ENCODE measurements at places on chromosomes 7 and 10.

- no peak for DNase-seq
Observed at GRCh38 chr10:79293841-79294581, 53.3 kb upstream of the PPIF start.

DNA sequence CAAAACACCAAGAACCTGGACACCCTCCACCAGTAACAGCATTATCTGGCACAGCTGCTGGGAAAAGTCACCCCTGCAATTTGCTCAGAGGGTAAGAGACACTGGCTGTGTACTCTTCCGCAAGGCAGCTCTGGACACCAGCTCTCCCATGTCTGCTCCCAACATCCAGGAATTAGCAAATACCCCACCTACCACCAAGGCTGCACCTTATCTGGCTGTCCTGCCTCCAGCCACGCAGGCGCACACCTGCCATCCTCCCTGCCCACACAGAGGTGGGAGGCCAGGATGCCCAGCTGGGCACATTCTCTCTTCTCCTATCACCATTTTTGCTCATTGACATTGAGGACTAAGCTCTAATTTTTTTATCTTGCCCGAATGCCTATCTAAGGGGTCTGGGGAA is 20.3 kb upstream of the BNIP3 start:
- no peak for DNase-seq

- DNase-seq, result no peak
Observed at GRCh38 chr10:103049237-103049636, 131.1 kb downstream of the CNNM2 start.

- no peak for DNase-seq
Observed at GRCh38 chr7:76233538-76234281, 32.0 kb downstream of the SRRM3 start.

DNA sequence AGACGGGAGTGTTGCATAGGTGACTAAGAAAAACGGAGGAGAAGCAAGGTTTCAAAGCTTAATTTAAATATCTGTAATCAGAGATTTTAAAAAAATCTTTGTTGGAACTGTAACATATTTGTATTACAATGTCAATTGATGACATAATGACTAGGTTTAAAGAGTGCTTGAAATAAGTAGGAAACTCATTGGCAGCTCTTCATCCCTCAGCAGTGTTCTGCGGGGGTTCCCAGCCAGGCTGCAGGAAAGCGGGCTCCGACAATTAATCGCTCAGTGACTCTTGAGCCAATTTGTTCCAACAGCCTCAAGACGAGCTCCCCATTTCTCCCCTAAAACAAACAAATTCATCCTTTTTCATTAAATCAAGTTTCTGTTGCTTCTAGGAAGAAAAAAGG is 22.6 kb downstream of the CPXM2 start:
- no peak for DNase-seq

GRCh38 chr10:95394161-95394880 is 103.5 kb upstream of the PDLIM1 start:
- DNase-seq, result no peak

DNA sequence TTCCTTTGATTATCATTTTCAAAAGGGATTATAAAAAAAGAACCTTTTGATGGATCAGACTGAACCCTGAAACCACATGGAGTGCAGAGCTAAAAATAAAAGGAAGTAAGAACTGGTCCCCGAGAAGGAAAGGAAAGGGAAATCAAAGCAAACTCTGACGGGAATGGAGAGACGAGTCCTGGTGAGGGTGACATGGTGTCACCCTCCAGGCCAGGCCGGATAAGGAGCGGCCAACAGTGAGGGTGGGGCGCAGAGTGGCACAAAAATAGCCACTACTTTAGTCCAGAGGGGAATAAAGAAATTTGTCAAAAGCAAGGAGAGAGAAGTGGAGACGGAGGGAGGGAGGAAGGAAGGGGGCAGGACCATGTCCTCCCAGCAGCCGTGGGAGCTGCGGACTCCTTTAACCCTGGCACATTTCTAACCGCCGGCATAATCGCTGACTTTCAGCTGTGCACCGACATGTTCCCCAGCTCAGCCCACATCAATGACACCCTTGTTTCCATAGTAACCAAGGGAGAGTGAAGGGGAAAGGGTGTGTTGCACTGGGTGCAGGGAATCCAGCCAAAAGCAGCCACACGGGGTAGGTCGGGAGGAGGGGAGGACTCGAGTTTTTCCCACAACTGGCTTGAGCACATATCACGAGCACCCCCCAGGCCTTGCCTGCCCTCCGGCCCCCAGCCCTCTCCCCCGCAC is 29.7 kb downstream of the TRIM8 start:
- peak; percentile 69 for DNase-seq

- no peak for DNase-seq
Observed at GRCh38 chr7:50142425-50143017, 49.5 kb upstream of the ZPBP start.

- DNase-seq, result no peak
Observed at GRCh38 chr10:102641402-102641801, 2.9 kb upstream of the TRIM8 start.

GRCh38 chr10:17548770-17549169 is 68.4 kb downstream of the HACD1 start:
- DNase-seq, result no peak

DNA sequence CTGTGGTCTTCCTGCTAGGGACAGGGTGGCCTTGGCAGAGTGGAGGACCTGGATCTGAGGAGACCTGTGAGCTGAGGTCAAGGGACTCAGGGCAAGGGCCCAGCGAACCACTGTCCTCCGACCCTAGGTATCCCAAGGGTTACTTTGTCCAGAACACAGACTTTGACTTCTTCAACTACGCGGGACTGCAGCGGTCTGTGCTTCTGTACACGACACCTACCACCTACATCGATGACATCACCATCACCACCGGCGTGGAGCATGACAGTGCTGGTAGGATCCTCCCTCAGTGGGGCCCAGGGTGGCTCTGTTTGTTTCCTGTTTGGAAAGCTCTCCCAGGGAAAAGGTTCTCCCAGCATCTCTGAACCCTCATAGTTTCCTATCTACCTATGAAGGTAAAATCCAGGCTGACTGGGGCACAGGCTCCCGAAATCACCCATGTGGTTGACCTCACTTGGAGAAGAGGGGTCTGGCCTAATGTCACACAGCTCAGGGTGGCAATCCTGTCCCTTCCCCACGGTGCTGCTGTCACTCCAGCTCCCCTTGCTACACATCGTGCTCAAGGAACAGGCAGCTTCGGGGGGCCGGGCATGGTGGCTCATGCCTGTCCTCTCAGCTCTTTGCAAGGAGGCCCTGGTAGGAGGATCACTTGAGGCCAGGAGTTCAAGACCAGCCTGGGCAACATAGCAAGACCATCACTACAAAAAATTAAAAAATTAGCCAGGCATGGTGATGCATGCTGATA is 57.6 kb downstream of the ZNF727 start:
- DNase-seq, result no peak

DNA sequence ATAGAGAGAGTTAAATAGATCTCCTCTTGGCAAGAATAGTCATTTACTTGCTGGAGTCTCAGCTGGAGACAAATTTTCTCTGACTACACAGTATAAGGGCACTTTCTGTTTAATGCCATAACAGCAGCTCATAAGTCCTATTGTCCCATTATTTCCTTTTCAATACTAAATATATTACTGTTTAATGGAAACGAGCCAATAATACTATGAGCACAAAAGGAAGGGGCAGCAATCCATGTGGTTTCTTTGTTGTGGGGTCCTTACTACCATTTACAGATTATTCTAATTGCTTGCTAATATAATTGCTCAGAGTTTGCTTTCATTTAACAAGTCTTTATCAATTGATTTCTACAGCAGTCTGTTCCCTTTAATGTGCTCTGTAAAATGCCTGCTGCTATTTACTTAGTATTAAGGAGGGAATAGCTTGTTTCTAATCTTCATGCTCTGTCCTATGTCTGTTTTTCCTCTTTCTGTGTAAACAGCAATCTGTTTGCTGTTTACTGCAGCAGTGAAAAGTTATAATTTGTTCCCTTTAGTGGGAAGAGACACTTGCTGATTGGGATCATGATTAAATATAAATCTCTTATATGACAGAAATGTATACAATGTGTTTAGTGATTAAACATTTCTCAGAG is 296.2 kb upstream of the SMIM30 start:
- no peak for DNase-seq

GRCh38 chr7:37505750-37506353 is 57.2 kb upstream of the ELMO1 start:
- no peak for DNase-seq

- DNase-seq, result no peak
Observed at GRCh38 chr7:33495207-33495606, 365.8 kb downstream of the BBS9 start.

DNA sequence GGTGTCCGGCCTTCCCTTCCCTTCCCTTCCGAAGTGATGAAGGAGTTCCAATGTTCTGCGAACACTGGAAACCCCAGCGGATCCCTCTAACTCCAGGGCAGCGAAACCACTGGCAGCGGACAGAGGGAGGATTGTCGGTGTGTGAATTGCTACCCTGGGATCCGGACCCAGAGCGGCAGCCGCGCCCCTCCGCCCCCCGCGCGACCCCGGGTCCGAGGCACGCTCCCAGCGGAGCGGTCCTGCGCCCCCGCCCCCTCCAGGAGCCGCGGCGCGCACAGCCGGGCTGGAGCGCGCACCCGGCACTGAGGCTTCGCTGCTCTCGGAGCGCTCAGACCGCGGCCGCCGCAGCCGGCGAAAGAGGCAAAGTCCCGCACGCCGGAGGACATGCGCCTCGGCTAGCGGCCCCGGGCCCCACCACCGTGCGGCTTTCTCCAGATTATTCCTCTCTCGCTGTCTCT is at the start of gene PTPRZ1:
Gene PTPRZ1, plus strand, starts transcription at position 331 of the 458 bp plus-strand sequence. CDS start 339 bp downstream, outside the sequence.
- peak; percentile 25 for DNase-seq

- no peak for DNase-seq
Observed at GRCh38 chr7:167976-168791, 24.2 kb upstream of the FAM20C start.

DNA sequence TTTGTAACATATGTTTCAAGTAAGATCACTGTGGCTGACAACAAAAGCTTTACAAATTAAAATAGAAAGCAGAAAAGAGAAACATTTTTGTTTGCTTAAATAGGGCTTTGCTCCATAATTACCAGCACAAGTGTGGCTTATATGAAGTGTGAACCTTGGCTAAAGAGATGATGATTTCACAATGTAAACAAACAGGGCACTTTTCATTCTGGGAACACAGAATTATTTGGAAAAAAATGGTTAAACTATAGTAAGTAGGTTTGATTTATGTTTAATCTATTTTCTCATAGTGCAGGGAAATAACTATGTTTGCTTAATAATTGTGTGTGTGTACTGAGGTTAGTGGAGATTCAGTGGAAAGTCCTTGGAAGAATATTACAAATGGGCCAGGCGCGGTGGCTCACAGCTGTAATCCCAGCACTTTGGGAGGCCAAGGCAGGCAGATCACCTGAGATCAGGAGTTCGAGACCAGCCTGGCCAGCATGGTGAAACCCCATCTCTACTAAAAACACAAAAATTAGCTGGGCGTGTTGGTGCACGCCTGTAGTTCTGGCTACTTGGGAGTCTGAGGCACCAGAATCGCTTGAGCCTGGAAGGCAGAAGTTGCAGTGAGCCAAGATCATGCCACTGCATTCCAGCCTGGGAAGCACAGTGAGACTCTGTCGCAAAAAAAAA is 19.1 kb upstream of the OTUD1 start:
- no peak for DNase-seq

DNA sequence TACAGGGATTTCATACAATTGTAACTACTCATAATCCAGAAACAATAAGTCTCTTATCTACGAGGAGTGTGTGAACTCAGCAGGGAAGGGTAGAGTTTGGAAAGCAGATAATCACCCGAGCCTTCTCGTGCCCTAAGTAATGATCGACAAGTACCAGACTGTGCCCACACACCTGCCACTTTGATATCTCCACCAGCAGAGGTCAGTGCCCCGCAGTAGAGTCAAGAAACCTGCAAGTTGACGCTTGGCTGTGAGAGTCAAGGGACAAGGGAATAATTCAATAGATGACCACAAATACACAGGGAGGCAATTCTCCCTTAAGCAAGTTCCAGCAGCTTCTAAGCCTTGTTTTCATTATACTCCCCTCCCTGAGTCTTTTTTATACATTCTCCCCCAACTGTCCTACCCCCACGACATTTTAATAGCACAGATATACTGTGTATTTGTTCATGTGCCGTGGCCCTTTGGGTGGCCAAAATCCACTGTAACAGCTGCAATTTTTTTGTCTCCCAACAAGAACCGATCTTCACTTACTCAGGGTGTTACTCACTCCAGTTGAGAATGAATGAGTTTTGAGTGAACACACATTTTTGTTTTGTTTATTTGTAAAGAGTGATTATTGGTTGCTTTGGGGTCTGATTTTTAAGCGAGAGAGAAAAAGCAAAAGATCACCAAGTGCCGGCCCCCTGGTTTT is 106.9 kb upstream of the RHEB start:
- DNase-seq, result no peak

- DNase-seq, result no peak
Observed at GRCh38 chr7:20576166-20576660, 39.3 kb upstream of the ABCB5 start.

DNA sequence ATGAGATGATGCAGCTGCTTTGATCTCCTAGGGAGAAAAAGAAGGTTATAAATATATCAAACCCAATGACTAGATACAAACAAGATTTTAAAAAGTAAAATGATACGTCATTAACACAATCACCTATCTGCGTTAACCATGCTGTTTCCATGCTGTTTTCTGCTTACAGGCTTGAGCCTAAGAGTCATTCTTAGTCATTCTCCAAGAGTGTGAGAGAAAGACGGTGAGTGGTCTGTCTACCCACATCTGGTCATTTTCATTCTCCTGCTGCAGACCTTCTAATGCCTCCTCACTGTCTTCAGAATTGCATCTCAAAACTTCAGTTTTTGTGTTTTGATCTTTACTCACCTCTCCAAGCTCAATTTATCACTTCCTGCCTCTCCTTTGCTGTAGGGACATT is 98.0 kb upstream of the ELMO1 start:
- DNase-seq, result no peak

DNA sequence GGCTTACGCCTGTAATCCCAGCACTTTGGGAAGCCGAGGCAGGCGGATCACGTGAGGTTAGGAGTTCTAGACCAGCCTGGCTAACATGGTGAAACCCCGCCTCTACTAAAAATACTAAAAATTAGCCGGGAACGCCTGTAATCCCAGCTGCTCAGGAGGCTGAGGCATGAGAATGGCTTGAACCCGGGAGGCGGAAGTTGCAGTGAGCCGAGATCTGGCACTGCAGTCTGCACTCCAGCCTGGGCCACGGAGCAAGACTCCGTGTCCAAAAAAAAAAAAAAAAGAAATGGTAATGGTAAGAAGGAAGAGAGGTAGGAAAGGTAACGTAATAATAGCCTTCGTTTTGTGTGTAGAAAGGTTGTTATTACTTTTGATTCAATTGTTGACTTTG is 1.2 kb downstream of the HSPA14 start:
- DNase-seq, result no peak

DNA sequence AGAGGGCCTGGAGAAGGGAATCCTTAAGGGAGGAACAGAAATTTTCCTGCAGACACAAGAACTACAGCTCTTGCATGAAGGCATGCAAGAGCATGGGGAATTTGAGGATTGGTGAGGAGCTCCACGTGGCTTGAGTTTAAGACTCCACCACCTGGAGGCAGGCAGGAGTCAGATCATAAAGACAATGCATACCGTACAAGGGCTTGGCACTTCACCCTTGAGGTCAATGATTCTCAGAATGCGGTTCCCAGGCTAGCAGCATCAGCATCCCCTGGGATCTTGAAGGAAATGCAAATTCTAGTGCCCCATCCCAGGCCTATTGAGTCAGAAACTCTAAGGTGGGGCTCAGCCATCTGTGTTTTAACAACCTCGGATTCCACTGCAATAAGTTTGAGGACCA is 143.8 kb downstream of the C7orf25 start:
- DNase-seq, result no peak
